ENCODE measurements at places on chromosomes 3 and 15.

DNA sequence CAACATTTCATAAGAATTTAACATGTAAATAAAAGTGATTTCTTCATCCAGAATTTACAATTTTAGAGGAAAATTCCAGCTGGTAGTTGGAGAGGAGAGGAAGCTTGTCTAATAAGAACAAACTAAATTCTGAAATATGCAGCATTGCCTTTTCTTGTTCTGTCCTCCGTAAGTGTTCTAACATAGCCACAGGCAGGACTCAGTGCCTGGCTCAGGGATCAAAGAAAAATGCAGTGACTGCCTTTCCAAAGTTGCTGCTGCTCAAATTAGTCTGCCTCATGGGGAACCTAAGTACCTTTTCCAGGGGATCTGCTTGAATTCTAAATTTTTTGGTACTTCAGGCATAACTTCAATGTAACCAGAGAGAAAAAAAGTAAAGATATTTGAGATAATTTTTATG, 713.0 kb upstream of the CADM2 start:
- DNase-seq = no peak

DNA sequence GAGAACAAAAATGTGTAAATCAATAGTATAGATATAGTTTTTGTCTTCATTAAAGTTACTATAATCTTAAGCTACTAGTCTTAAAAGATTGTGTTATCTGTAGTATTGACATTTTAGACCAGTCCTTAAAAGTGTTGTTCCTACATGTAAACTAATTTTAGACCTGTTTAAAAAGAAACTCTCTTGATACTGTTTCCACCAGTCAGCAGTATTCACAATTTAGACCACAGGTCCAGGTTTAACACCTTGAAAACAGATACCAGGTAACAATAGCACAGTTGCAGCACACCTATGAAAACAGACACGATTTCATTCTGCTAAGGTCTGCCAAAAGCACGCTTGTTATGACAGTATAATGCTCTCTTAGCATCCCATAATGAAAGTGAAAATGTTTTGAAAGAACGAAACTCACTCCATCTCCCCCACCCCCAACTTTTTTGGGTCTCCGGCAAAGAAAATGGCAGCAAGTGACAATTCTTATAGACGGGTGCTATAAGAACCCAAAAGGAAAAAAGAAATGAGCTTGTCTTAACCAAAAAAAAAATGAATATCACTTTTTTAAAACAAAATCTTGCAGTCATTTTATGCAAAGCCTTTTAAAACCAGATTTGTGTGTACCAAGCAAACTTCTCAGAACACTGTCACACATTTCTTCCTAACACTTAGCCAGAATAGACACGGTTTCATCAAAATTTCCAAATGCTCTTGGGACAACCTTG, 1.6 kb downstream of the EIF4E3 start:
- DNase-seq = no peak

- DNase-seq = no peak
These were observed 14.8 kb downstream of the CPNE4 start for GRCh38 chr3:132020058-132020457.

DNA sequence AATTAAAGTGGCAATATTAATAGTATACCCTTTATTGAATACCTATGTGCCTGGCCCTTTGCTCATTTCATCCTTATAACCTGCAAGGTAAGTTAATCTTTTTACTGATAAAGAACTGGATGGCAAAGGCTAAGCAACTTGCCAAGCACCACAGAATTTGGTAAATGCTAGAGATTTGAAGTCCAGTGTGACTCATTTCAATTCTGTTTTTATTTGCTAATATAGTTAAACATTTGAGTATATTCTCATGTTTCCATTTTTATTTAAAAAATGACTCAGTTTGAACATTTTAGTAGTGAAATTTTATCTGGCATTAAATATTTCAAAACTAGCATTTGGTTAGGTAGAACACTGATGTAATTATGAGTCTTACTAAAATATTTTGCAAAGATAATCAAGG, 11.3 kb downstream of the PFN2 start:
- no peak for DNase-seq

DNA sequence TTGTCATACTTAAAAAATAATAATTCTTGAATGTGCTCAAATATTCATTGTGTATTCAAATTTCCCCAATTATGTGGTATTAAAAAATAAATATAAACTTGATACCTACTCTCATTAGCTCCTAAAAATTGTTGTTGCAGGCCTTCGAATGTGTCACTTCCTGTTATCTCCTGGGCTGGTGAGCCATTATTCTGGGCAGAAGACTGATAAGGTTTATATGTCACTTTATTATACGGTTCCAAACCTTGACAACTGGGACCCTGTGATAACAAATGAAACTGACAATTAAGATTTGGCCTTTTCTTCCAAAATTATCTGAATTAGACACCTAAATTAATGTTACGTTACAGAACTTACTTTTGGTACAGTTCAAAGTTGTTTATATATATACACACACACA, 15.0 kb downstream of the CEP152 start:
- DNase-seq = no peak

DNA sequence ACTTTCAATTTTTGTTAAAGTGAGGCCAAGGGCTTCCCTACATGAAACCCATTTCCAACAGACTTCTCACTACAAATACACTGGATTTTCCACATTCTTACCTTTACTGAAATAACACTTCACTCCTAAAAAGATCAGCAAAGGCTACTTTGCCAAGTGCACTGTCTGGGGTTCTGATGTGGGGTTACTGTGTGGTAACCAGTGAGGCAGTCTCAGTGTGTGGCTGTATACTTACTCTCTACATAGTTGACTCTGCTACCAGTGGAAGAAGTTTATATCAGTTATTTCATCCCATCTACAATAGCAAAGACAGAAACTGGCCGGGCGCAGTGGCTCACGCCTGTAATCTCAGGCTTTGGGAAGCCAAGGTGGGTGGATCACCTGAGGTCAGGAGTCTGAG, 5.6 kb downstream of the WDR82 start:
- DNase-seq = no peak

GRCh38 chr3:12990306-12990705, 82.9 kb downstream of the IQSEC1 start:
- DNase-seq = no peak

Measured in BJ (cell line).